ENCODE measurements at places on chromosomes 4 and X.

DNA sequence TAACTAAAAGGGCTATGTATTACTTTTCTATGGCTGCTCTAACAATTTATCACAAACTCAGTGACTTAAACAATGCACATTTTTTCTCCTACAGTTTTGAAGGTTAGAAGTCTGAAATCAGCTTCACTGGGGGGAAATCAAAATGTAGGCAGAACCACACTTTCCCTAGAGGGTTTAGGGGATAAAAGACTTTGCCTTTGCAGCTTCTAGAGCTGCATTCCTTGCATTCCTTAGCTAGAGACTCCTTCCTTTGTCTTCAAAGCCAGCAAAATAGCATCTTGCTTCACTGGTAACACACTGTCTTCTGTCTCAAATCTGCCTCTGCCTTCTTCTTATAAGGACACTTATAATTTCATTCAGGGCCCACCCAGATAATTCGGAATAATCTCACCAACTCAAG, 152.4 kb upstream of the SPIN4 start:
- DNase-seq = peak; percentile 2

GRCh38 chrX:12978205-12979025, 3.5 kb downstream of the TMSB4X start:
- DNase-seq = peak; percentile 85

- DNase-seq = no peak
Measured at GRCh38 chrX:5145957-5146356, 1082.7 kb downstream of the NLGN4X start.

DNA sequence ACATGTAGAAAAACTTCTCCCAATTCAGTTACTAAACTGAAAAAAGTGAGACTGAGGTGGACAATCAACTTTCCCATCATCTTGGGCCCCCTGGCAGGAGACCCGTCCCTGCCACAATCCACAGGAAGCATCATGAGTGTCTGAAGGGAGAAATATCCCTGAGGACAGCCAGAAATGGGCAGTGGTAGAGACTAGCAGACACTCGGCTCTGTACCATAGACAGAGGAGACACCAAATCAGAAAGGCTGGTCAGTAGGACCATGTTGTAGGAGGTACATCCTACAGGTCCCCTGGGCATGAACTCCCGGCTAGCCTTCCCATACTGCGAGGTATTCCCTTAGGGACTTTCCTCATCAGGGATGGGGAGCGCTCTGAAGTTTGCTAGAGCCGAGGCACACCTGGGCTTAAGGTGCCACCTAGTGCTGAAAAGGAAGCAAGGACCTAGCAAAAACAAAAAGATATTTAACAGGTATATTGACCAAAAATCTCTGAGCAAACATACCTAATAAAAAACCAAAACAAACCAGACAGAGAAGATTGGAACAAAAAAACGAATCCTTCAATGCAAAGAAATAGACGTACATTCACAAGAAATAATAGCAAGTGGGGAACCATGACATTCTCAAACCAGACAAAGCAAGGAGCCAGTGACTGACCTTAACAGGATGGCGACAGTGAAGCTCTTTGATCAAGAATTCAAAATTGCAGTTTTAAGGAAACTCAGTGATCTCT, 55.6 kb downstream of the HAUS3 start:
- DNase-seq = no peak

DNA sequence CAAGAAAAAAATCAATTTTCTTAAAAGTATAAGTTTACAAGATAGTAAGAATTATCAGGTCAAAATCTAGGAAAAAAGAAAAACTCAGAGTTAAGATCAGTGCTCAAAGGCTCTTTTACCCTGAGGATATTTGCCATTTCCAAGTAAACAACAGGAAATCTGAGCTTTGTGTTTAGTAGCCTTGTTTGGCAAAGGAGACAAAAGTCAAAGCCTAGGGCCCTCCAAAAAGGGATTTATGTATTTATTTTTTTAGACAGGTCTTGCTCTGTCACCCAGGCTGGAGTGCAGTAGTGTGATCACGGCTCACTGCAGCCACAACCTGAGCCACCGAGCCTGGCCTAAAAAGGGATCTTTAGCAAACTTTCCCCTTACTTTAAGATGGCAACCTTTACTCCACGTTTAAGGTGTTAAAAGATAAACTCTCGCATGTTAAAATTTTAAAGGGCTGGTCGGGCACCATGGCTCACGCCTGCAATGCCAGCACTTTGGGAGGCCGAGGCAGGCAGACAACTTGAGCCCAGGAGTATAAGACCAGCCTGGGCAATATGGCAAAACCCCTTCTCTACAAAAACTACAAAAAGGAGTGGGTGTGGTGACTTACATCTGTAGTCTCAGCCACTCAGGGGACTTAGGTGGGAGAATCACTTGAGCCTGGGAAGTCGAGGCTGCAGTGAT, 21.3 kb upstream of the OPHN1 start:
- no peak for DNase-seq

DNA sequence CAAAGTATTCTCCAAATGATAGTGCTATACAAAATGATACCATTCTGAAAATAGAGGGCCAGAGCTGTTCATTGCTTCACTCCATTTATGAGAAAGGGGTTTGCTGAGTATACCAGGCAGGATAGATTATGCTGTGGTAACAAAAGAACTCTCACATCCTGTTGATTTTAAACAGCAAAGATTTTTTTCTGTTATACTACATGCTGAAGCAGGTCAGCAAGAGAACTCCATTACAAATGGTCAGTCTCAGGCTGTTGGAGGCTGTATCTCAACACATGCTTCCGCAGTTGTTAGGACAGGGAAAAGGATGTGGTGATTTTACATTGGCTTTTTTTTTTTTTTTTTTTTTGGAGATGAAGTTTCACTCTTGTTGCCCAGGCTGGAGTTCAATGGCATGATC, 13.7 kb upstream of the KLHL5 start:
- DNase-seq = no peak
